ENCODE measurements at places on chromosomes 4 and X.

DNA sequence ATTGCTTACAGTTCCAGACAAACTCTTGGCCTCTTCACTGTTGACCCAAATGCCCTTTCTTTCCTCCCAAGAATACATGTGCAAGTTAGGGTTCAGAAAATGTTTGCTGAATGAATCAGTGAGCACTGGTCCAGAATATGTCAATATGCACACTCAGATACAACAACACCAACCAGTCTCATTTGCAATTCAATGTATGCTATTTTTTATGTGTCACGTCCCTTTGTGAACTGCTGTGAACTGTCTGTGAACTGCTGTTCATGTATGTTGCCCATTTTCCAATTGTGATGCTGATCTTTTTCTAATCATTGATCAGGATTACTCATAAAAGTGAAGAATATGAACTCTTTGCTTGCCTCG lies 17.8 kb downstream of the GAB3 start:
- DNase-seq: no peak

- DNase-seq: no peak
Observed at GRCh38 chrX:13028871-13029636, 15.4 kb downstream of the FAM9C start.

DNA sequence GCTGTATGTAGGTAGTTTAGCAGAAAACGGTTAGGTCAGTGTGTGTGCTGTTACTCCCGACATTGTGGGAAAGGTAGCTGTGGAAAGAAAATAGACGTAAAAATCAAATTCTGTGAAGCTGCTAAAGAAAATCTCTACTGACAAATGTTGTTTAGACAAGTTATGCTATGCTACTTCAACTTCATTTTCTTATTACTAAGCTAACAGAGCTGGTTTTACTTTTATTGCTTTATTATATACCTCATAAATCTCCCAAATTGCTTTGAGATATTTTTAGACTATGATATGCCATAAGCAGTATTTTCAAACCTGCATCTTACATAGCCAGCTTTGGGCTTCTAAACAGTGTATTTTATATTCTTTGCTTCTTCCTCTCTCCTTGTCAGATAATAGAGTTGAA lies 108.2 kb upstream of the PACRGL start:
- DNase-seq: no peak

- DNase-seq: no peak
Observed at GRCh38 chr4:93996895-93997294, 168.3 kb downstream of the ATOH1 start.

GRCh38 chr4:95506264-95506663 lies 42.5 kb downstream of the UNC5C start:
- no peak for DNase-seq

DNA sequence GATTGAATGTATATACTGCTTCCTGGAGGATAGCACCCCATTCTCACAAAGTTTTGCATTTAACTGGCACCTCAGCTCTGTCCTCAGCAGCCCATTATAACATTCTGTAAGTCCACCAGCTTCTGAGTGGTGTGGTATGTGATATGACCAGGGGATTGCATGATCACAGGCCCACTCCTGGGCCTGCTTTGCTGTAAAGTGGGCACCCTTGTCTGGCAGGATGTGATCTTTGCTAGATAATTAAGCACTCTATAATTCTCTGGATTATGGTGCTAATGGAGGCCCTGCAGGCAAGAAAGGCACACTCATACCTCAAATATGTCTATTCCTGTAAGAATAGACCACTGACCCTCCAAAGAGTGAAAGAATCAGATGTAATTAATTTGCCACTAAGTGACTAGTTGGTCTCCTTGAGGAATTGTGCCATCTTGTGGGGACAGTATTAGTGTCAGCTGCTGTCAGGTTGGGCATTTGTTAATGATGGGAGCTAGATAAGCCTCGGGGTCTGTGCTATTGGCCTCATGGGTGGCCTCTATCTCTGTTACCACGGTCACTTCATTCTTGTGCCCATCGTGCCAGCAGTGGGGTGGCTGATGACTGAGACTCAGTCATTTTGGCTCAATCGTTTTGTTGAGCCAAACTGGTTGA lies 2.2 kb upstream of the CFI start:
- DNase-seq: no peak

DNA sequence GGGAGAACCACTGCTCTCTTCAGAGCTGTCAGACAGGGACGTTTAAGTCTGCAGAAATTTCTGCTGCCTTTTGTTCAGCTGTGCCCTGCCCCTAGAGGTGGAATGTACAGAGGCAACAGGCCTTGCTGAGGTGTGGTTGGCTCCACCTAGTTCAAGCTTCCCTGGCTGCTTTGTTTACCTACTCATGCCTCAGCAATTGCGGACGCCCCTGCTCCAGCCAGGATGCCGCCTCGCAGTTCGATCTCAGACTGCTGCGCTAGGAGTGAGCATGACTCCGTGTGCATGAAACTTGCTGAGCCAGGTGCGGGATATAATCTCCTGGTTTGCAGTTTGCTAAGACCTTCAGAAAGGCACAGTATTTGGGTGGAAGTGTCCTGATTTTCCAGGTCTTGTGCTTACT lies 70.9 kb downstream of the MAGEB5 start:
- DNase-seq: no peak

- no peak for DNase-seq
Observed at GRCh38 chr4:61666244-61666643, 466.1 kb downstream of the ADGRL3 start.

GRCh38 chr4:148540622-148541326 lies 98.6 kb upstream of the NR3C2 start:
- no peak for DNase-seq

DNA sequence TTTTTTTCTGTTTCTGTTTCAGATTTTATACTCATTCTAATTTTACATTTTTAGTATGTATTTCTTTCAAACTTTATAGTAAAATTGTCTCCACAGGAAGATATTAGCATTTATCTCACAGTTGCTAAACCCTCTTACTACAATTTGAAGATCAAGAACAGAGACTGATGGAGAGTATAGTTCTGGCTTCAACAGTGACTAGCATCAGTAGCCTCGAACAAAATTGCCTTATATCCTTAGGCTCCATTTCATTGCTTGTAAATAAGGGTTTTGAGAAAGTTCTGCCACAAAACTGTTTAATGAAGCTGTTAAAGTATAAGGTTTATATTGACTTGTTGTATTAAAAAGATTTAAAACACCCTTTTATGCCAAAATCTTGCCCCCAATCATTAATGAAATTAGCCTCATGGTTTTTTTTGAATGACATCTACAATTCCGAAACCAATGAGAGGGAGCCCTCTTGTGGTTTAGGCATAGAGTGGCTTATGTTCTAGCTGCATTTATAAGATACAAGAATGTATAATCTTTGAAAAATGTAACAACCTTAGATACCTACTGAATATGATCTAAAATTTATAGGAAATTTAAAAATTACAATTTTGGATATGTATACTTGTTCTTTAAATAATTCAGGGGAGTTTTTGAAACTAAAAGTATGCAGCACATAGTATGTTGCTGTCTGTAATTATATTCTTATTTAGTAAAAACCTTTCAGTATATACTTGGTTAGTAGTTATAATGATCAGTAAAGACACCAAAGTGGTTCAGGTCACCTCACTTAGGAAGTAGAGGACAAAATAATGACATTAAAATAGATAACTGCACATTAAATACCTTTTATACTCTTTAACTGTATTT lies 109.8 kb upstream of the HPGD start:
- no peak for DNase-seq

DNA sequence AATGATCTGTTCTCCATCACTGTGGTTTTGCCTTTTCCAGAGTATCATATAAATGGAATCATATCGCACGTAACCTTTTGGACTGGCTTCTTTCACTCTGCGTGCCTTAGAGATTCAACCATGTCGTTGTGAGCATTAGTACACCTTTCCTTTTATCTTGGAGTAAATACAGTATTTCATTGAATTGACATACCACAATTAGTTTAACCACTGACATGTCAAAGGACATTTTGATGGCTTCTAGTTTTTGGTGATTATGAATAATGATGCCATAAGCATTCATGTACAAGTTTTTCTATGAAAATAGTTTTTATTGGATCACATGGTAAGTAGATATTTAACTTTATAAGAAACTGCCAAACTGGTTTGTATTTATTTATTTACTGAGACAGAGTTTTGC lies 35.2 kb downstream of the DDX3X start:
- DNase-seq: no peak

DNA sequence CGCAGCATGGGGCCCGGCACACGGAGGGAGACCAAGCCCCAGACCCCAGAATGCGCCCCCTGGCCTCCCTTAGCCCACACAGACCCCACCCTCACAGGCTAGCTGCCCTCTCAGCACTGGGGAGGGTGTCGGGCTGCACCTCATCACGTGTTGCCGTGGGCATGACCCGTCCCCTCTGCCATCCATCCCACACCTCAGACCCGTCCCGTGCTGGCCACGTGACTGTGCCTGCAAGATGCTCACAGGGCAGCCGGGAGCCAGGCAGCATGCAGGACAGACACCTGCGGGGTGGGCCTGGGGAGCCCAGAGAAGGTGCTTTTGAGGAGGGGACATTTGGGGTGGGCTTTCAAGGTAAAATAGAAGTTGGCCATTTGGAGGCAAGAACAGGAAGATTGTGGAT lies 4.8 kb downstream of the MSANTD1 start:
- no peak for DNase-seq

GRCh38 chrX:353566-354535 lies 32.9 kb downstream of the PPP2R3B start:
- no peak for DNase-seq

- DNase-seq: no peak
Observed at GRCh38 chr4:184681916-184682315, 32.4 kb downstream of the PRIMPOL start.

DNA sequence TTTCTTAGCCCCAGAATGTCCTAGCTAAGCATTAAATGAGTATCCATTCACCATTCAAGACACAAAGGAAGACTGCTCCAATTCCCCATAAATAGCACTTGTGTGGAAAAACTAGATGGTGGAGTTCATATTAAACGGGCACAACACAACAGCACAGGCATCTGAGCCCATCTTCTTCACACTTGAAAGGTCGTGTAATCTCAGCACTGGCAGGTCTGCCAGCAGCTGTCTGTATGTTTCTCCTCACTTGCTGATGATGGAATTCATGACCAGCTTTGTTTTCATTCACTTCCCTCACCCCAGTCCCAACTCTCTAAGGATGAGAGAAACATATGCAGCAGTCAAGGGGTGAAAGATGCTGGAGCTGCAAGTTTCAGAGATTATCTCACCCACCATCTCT lies 148.7 kb downstream of the AFAP1 start:
- no peak for DNase-seq

GRCh38 chr4:8301851-8302730 lies 32.5 kb downstream of the HTRA3 start:
- no peak for DNase-seq

- no peak for DNase-seq
Observed at GRCh38 chrX:10415306-10416001, 204.9 kb downstream of the MID1 start.
